ENCODE measurements at places on chromosomes 13 and 19. TPM values are rescaled to one million over a fixed set of nuclear protein-coding genes. Genes with fewer than 3 reads are reported as not detected.
A peak's percentile ranks its signal among the peaks of the same experiment; 100 is the strongest.

DNA sequence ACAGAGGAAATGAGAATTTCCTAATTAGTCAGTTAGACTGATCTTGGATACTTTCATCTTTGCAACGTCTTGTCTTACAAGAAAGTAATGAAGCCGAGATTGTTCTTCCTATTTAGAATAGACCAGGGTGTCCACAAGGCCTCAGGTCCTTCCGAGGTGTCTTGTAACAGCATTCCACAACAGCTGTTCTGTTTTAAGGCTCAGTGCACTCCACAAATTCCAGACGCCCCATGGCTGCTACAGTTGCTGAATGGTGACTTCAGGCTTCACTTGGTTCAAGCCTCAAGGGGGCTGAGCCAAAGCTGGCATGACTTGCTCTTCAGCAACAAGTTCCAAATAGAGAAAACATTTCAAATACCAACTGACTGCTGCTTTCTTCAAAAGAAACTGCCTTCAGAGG lies 143.4 kb downstream of the SHISA2 start:
- DNase-seq: no peak

GRCh38 chr19:35623327-35624010 lies 5.4 kb upstream of the RBM42 start:
- DNase-seq: no peak

Gene NANOS3
- 0.41 TPM for polyA plus RNA-seq

Gene ZNF560
- polyA plus RNA-seq: not detected

DNA sequence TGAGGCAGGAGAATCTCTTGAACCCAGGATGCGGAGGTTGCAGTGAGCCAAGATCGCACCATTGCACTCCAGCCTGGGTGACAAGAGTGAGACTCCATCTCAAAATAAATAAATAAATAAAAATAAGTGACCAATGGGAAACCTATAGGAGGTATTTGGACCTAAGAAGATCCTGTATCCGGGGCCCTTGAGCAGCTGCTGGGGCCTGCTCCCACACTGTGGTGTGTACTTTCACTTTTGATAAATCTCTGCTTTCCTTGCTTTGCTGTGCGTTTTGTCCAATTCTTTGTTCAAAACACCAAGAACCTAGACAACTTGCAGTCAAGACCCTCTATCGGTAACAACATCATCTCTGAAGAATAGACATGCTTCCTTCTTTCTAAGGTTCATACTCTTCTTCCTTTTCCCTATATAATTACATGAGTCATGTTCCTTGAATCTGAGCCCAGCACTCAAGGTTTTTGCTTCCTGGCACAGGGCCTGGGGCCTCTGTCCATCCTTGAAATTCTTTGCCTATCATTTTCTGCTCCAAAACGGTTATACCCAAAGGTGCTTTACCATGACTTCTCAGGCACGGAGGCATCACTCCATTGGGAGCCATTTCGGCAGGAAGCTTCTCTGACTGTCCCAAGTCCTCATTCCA lies 14.2 kb upstream of the PNMA8C start:
- peak; percentile 15 for DNase-seq

DNA sequence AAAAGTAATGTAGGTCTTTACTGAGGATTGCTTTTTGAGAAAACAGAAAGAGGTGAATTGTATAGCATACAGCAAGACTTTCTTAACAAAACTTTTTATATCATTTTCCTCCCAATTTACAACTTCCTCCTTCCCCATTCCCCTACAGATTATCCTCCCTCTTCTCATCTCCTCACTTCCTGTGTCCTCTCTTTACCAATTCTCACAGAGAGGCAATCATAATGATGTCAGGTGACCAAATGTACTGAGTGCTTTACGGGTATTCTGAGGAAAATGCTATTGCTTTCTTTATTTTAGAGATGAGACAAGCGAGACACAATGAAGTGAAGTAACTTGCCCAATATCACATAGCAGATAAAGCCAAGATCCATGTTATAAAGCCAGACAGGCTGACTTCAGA lies 1.7 kb upstream of the MTMR6 start:
- no peak for DNase-seq

Gene CCDC169
- 0.35 TPM for polyA plus RNA-seq

DNA sequence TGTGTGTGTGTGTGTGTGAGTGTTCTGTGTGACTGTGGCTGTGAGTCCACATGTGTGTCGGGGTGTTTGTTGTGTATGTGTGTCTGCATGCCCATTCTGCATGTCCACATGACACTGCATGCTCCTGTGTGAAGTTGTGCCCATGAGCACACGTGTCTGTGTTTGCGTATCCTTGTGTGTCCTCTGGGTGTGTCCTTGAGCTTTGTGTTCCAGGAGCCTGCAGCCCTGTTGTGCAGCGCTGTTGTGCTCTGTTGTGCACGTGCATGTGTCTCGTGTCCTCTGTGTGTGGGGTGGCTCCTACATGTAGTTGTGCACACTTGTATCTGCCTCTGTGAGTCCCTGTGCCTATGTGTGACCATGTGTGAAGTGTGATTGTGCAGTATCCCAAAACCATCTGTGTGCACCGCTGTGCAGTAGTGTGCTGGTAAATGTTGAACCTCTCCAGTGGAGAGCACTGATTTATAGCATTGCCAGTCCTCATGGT lies 2.2 kb upstream of the ARHGEF18 start:
- DNase-seq: no peak

DNA sequence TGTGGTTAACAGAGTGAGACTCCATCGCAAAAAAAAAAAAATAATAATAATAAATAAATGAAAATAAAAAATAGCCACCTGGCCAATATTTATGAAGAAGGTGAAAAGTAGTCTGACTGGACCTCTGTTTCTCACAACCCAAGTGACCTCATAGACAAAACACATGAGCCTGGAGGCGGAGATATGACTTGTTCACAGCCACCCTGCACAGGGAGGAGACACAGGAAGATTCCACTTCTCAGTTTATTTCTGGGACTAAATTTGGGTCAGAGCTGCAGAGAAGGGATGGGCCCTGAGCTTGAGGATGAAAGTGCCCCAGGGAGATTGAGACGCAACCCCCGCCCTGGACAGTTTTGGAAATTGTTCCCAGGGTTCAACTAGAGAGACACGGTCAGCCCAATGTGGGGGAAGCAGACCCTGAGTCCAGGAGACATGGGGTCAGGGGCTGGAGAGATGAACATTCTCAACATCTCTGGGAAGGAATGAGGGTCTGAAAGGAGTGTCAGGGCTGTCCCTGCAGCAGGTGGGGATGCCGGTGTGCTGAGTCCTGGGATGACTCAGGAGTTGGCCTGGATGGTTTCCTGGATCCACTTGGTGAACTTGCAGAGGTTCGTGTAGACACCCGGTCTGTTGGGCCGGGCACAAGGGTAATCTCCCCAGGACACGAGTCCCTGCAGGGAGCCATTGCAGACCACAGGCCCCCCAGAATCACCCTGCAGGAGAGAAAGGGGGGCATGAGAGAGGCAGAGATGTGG lies 9.6 kb downstream of the KLK5 start:
- DNase-seq: no peak

- DNase-seq: no peak
Observed at GRCh38 chr19:41515015-41515652, 60.8 kb upstream of the CEACAM21 start.

Gene HRC
- 710 TPM for polyA plus RNA-seq

Gene NTF4
- 1.6 TPM for polyA plus RNA-seq

DNA sequence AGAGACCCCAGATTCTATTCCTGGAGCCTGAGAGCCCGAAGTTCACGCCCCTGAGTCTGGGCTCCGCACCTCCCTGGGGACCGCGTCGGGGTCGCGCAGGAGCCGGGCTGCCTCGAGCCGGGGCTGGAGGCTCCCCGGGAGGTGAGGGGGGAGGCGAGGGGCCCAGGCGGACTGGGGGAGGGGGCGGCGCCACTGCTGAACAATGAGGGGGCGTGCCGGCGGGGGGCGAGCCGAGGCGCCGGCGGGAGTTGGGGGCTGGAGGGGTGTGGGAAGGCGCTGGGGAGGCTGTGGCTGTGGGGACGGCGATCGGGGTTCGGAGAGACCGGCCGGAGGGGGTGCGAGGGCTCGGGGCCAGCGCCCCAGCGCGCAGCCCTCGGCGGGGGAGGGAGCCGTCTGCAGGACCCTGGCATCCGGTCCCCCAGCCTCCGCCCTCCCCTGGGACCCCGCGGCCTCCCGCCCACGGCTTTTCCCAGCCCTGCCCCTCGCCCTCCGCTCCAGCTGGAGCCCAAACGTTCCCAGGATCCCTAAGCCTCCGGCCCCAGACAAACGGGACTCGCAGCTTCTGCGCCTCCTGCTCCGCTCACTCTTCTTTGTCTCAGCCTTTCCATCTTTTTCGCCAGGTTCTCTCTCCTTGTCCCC lies 922 bp downstream of the PLEKHG2 start:
- peak; percentile 87 for DNase-seq

- DNase-seq: no peak
Observed at GRCh38 chr13:23288564-23288963, 107.8 kb downstream of the SGCG start.

Gene ZNF649
- 2.3 TPM for polyA plus RNA-seq

Gene BRCA2
- 0.07 TPM for polyA plus RNA-seq

DNA sequence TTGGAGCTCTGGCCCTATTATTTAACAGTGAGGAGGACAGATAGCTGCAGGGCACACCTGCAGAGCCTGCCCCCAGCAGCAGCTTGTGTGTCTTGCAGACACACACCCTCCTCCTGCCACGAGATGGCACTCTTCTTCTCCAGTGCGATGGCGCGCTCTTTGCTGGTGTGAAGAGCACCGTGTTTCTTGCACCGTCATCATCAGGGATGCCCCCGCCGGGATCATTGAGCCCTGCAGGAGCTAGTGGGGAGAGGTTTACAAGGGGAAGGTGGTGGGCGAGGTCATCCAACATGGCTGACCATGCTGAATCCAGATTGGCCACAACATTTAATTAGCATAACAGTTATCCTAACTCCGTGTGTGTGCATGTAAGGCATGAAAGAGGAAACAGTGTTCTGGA lies 105.6 kb downstream of the RAB20 start:
- DNase-seq: peak; percentile 74

DNA sequence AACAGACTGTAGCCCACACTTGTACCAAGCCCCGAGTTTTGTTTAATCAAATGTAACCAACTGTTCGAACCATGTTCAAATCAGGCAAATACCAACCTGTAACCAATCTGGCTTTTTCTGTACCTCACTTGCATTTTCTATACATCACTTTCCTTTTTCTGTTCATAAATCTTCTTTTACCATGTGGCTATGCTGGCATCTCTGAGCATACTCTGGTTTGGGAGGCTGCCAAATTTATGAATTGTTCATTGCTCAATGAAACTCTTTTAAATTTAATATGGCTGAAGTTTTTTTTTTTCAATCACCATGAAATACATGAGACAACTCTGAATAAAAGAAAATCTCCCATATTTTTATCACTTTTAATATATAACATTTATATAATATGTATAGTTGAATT lies 256.1 kb downstream of the SLITRK6 start:
- DNase-seq: no peak

DNA sequence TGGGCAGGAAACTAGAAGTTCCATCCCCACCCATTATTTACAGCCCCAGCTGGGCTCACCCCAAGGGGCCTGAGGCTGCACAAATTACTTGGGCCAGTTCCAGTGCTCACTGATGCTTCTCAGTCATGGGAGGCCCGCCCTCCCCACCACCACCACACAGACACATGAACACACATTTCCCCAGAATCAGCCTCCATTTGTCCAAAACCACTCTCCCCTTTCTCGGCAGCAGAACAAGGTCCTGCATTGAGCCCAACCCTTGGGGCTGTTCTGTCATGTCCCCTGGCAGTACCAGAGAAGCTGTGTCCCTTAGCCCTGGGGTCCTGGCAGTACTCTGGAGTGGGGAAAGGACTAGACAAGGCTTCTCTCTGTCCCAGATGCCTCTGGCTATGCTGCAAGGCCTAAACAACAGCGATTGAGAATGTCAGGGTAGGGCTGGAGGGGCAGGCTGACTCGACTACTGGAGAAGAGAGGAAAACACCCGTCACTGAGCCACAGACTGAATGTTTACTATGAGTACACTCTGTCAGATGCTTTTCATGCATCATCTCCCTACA lies 21.8 kb downstream of the SAMD4B start:
- DNase-seq: peak; percentile 33

Gene ZSCAN4
- 0.03 TPM for polyA plus RNA-seq

GRCh38 chr13:73772449-73773167 lies 361.6 kb downstream of the KLF12 start:
- no peak for DNase-seq

Gene LPAR6
- 10.6 TPM for polyA plus RNA-seq

Gene ZNF714
- polyA plus RNA-seq: 2.2 TPM

Gene NLRP8
- not detected for polyA plus RNA-seq

DNA sequence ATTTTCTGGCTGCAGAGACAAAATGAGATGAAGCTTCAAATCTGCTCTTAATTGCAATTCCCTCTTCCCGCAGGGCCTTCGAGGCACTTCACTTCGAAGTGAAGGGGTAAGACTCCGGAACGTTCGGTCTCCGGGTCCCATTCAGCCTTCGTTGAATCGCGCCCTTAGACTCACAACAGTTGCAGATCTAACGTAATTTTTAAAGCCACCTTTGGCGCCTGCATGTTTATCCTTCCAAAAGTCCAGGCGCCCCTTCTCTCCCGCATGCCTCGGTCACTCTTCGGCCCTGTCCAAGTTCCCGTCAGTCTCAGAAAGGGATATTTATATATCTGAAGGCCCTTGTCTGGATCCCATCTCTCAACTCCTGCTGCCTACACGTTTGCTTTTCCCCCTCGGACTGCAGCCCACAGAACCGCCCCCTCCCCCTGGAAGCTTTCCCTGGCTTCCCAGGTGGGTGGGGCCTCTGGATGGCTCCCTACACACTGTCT lies 915 bp upstream of the KCTD12 start:
- peak; percentile 36 for DNase-seq

GRCh38 chr19:18898607-18899408 lies 2.9 kb upstream of the CERS1 start:
- no peak for DNase-seq

GRCh38 chr19:44164327-44164672 lies 600 bp upstream of the ZNF226 start:
- no peak for DNase-seq

DNA sequence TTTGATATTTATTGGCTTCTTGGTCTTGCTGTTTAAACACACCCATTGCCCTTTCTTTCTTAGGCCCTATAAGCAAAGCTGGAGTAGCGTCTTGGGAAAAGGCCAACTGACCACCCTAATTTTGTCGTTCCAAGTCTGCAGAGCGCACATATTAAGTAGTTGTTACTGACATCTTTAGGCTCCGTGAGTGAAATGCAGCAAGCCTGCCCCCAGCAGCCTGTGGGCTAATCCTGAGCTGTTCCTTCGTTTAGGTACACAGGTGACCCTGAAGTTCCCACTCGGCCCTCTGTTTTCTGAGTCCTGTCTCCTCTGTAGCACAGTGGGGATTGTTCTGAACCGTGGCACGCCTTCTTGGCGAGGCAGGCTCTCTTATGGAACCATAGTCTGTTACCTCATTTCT lies 170.5 kb downstream of the STK24 start:
- DNase-seq: no peak

GRCh38 chr13:95440441-95441088 lies 112.0 kb upstream of the CLDN10 start:
- DNase-seq: no peak

All from heart right ventricle (tissue), 16 donors.